Heart left ventricle (tissue), 16 donors: ENCODE measurements at places on chromosomes 7 and 10. TPM values are rescaled to one million over a fixed set of nuclear protein-coding genes. Genes with fewer than 3 reads are reported as not detected.

DNA sequence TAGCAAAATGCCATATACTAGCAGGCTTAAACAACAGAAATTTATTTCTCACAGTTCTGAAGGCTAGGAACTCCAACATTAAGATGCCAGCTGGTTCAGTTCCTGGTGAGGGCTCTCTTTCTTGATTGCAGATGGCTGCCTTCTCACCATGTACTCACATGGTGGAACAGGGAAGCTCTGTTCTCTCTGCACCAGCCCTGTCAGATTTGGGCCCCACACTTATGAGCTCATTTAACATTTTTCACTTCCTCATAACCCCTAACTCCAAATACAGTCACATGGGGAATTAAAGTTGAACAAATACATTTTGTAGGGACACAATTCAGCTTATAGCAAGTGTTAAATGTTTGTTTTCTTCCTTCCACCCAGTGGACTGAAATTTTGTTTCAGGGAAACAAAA is 218.6 kb upstream of the TAC1 start:
- H3K27me3 ChIP-seq, result no peaks in the 10 kb centered on the region
- no peaks in the 10 kb centered on the region for H3K4me1 ChIP-seq
- DNase-seq, result no peak

NRG3 gene
- not detected for total RNA-seq

EN2 gene
- total RNA-seq, result not detected

- H3K27me3 ChIP-seq, result no peaks in the 10 kb centered on the region
- DNase-seq, result no peak
- no peak overlapping the region for H3K27ac ChIP-seq
- no peaks in the 10 kb centered on the region for H3K4me1 ChIP-seq
- H3K36me3 ChIP-seq, result no peaks in the 10 kb centered on the region
These were observed 85.4 kb upstream of the RSU1 start for GRCh38 chr10:16902606-16903005.

- H3K36me3 ChIP-seq, result no peaks in the 10 kb centered on the region
- H3K27me3 ChIP-seq, result no peaks in the 10 kb centered on the region
- H3K4me1 ChIP-seq, result no peaks in the 10 kb centered on the region
- no peak for DNase-seq
- H3K4me3 ChIP-seq, result no peak overlapping the region
These were observed 2.5 kb upstream of the WDR91 start for GRCh38 chr7:135213831-135214230.

STRIP2 gene
- total RNA-seq, result 16.2 TPM
